ENCODE measurements at places on chromosomes 7 and 10.

DNA sequence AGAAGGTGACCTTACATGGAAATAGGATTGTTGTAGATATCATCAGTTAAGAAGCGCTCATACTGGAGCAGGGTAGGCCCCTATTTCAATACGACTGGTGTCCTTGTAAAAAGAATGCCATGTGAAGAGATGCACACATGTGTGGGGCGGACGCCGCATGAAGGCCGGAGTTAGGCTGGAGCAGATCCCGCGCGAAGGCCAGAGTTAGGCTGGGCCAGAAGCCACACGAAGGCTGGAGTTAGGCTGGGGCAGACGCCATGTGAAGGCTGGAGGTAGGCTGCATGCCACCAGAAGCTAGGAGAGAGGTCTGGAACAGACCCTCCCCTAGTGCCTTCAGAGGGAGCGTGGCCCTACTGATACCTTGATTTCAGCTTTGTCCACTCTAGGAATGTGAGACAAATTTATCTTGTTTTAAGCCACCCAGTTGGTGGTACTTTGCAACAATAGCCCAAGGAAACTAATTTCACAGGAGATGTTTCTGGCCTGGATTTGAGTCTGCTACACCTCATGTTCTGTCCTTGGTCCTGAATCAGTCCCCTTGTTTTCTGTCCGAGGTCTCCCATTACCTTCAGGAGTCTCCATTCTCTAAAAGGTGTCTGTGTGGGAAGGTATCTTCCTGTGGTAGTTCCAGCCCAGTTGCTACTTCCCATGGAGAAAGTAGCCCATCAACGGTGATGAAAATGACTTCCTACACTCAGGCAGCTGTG is 585.8 kb downstream of the LRMDA start:
- no peak for DNase-seq

DNA sequence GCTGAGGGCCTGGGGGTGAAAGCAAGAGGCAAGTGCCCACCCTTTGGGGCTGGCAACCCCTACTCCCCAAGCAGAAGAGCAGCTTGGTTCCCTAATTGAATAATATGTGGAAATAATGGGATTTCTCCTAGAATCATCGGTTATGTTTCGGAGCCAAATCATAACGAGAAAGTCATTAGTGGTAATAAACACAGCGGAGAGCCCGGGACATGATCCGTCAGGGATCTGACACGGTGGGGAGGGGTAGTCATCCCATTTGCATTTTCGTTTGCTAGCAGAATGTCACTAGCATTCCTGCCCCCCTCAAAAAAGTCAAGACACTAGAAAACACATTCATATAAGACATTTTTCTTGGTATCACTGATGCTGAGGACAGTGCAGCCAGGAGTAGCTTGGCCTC is 140.4 kb downstream of the CDH23 start:
- no peak for DNase-seq

- no peak for DNase-seq
Observed at GRCh38 chr10:62761115-62761514, 43.4 kb upstream of the ADO start.

- DNase-seq, result no peak
Observed at GRCh38 chr7:114715907-114716306, 206.0 kb upstream of the MDFIC start.

GRCh38 chr7:120856621-120857352 is 1.2 kb downstream of the TSPAN12 start:
- DNase-seq, result peak; percentile 54

DNA sequence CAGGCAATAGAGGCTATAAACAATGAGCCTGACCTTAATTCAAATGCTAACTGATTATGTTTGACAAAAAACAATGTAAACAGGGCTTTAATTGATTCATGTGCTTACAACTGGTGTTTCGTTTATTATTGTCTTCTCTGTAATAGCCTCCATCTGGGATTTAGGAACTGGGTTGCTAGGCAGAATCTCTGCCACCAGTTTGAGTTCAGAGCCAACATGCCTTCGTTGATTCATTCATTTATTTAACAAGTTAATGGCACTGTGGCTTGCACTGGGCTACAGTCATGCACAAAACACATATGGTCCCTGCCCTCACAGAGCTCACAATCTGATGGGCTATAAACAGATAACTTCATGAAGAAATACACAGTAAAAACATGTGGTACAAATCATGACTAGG is 19.6 kb upstream of the CDHR3 start:
- DNase-seq, result no peak

DNA sequence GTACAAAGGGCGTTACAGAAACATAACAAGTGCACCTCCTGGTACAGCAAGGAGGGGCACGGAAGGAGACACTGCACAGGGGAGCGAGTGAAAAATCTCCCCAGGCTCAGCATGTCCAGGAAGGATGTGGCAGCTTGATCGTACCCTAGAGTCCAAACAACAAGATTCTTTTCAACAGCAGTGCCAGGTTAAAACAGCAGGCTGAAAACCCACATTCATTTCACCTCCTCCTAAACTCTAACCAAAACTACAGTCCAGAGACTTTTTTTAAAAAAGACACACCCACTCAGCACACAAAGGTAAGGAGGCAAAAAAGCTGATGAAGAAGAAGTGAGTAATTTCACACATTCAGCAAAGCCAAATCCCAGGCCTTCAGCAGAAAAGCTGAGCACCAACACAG is 138.8 kb downstream of the SFMBT2 start:
- no peak for DNase-seq

All from activated CD8-positive, alpha-beta memory T cell treated with anti-CD3 and anti-CD28 coated beads, Interleukin-2, amount 50 U/mL, for 48 hours (primary cell).